ENCODE measurements at places on chromosomes 7 and 10.

DNA sequence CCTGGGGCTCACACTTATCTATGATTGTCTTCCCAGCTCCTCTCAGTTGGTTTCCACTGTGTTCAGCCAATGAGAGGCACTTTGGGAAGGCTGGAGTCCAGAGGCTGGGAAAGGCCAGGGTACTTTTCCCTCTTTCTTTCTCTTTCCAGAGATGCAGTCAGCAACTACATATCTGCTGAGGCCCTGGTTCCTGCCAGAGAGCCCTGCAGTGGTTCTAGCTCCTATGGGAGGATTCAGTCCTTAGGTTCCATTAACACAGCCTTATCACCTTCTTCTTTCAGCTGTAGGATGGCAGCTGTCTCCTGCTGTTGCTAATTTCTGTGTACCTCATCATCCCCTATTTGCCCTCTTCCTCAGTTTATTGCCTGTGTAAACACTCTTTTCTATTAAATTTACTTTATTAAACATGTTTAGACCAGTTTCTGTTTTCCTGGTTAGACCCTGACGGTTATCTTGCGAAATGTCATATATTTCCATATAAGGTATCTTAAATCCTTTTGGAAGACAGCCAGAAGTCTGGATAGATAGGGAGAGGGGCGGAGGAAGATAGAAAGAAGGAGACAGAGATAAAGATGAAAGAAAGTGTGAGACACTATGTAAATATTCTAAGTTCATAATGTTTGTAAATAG, 100.3 kb downstream of the HGF start:
- no peak for DNase-seq

DNA sequence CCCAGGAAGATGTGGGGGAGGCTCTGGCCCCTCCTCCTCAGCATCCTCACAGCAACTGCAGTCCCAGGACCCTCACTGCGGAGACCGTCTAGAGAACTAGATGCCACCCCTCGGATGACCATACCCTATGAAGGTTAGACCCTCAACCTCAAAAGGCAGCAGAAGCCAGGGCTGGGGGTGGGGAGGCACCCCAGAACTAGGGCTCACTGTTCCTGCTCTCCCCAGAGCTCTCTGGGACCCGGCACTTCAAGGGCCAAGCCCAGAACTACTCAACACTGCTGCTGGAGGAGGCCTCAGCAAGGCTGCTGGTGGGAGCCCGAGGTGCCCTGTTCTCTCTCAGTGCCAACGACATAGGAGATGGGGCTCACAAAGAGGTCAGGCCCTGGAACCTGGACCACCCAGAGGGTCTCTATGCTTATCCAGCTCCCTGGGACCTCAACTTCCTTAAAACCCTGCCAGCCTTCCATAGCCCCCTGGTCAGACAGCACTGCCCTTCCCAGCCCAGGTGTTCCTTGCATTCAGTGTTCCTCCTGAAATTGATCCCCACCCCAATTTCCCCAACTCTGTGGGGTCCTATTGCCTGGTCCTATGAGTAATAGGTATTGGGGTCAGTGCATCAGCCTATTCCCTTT, 3.7 kb downstream of the SEMA4G start:
- no peak for DNase-seq

DNA sequence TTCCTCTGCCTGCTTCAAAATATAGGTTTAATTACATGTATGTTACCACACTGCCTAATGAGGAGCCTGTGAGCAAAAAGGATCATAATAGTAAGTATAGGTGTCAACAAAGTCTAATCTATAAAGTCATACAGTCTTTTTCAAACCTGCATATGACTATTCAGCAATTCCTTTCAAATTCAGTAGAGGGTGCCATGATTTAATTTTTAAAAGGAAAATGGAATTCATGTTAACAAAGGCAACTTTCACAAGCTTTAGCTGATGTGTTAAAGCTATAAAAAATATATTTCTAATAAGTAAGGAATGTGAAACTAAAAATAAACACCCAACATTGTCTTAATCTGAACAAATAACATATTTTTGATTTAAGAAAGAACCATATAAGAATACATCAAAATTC, 52.1 kb downstream of the MPP7 start:
- peak; percentile 30 for DNase-seq

- DNase-seq: no peak
Measured at GRCh38 chr10:123458933-123459332, 207.2 kb upstream of the GPR26 start.

DNA sequence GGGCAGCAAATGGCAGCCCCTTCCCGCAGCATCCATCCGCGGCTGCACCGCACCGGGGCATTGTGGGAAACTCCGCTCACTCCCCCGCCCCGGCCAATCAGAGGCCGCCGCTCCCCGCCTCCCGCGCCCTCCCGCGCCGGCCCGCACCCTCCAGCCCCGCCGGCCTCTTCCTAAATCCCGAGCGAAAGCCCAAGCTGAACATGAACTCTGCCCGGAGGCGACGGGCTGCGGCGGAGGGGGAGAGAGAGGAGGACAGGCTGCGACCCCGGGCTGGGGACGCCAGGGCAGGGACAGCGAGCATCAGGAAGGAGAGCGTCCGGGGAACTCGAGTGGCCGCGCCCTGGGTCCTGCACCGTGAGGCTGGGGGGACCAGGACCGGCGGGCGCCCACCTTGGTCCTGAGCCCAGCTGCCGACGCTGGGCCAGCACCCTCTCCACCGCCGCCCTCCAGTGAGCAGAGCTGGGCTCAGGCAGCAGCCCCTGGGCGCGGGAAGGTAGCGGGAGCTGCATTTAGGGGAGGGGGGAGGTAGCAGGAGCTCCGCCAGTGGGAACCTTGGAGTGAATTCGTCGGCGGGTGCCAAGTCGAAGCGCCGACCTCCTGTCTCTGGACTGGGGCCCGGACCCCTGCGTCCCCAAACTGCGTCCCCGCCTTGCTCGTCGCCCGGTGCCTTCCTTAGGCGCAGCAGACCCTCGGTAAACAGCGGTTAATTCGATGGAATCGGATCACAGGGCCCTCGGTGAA, at the start of gene DGKI:
TSS of gene DGKI (minus strand) at position 148 of the 741 bp plus-strand sequence.
- no peak for DNase-seq

DNA sequence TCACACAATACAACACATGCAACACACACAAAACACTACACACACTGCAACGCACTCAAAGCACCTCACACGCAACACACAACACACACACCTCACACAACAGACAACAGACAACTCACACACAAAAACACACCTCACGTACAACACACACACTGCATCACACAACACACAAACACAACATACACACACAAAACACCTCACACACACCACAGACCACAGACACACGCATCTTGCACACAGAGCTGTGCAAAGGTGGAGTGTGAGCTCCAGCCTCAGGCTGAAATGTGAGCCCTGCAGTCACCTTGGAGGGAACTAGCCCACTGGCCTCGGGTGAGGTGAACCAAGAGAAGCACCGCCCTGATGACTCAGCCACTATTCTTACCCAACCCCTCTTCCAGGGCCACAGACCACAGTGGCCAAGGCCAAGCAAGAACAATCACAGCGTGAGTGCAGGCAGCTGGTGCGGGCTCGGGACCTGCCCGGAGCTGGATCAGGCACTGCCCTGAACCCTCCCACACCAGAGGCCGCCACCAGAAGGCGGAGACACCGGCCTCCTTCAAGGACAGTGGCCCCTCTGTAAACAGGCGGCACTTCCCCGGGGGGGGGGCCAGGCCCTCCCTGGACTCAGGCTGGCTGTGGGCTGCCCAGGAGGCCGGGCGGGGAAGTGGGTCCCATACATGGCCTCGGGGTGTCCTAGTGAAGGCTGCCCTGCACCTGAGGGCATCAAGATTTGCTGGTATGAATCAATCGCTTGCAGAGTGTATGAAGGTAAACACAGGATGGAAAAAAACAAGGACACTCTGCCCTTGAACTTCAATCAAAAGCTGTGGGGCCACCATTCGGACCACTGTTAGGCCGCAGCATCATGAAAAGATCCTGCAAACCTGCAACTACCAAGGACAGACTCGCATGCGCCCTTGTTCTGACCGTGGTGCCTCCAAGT, 106.7 kb downstream of the TNS3 start:
- peak; percentile 99 for DNase-seq

DNA sequence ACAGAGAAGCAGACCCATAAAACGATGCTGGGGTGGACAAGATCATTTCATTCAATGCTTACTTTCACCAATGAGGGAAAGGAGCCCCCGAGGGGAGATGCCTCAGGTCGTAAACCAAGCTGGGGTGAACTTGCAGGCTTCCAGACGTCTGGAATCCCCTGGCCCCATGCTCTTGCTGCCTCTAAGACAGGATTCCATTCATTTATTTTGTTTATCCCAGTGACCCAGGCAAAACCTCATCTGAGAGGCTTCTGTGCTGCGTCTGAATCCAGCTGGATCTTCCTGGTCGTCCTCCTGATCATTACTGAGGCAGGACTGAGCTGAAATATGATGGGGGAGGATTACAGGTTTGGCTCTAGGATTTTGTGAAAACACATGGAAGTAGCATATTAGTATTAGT, 182.9 kb downstream of the MYOF start:
- no peak for DNase-seq

DNA sequence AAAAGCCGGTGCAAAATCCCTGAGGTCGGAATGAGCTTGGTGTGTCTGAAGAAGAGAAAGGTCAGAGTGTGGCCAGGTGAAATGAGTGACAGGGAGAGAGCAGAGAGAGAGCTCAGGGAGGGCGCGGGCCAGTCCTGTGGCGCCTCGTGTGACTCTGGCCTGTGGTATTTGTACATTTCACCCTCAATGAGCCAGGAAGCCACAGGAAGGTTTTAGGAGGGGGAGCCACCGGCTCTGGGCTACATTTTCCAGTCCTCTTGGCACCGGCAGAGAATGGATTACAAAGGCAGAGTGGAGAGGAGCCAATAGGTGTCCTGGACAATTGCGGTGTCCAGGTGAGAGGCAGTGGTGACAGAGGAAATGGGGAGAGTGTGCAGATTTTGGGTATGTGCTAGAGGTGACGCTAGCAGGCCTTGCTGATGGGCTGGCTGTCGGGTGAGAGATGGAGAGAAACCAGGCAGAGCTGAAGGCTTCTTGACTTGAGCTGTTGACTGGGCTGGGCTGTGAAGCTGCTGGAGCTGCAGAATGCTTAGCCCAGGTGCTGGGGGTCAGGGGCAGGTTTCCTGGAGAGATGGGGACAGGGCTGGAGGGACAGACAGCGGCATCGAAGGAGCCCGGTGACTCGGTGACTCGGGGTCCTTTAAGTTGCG, 38.1 kb downstream of the COL13A1 start:
- peak; percentile 79 for DNase-seq

- no peak for DNase-seq
Measured at GRCh38 chr10:103679096-103679790, 176.1 kb downstream of the SH3PXD2A start.

DNA sequence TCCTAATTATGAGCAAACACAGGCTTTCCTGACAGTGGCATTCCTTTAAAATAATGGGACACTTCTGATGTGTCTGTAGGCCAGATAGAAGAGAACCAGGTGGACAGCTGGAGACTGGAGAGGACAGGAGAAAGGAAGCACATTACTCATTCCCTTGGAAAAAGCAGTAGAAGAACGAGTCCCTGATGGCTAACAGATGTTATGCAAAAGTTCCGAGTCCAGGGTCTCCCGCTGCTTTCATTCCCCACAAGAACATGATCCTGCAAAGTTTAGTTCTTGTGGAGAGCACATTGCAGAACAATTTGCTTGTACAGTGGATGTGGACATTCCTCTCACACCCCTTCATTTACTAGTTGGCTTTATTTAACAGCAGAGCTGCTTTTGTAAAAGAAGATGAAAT, 137.6 kb downstream of the GPAM start:
- DNase-seq: no peak

DNA sequence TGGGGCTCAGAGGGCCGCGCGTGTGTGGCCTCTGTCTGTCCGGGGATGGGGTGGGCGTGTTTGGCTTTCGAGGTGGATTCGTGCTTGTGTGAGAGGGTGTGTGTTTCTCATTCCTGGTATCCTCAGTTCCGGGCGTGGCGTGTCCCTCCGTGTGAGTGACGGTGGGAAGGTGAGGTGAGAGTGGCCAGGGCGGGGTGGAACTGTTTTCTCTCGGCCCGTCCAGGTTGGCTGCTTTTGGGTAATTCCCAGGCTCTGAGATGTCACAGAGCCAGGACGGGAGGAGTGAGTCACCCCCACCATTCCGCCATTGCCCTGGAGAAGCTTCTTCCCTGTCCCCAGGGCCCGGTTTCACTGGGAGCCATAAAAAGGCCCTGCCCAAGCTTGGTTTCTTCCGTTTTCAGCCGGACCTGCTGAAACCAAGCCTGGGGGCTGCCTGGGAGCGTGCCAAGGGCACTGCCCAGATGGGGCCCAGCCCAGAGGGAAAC, 21.3 kb upstream of the CLDN4 start:
- DNase-seq: no peak

GRCh38 chr10:124323111-124323725, 95.5 kb downstream of the OAT start:
- peak; percentile 66 for DNase-seq

DNA sequence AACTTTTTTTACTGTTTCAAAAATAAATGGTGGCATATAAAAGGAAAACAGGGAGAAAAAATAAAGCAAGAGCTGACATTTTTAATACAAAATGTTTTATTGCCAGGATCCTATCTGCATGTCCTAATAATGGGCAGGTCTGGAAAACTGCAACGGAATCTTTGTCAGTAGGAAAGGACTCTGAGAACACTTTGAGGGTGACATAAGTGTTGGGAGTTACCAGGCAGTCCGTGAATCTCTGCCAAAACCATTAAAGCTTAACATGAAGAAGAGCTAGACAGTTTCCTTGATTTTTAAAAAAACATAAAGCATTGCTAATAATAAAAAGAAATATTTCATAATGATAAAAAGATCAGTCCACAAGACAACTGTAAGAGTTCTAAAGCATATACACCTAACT, 80.7 kb downstream of the AGMO start:
- DNase-seq: no peak

DNA sequence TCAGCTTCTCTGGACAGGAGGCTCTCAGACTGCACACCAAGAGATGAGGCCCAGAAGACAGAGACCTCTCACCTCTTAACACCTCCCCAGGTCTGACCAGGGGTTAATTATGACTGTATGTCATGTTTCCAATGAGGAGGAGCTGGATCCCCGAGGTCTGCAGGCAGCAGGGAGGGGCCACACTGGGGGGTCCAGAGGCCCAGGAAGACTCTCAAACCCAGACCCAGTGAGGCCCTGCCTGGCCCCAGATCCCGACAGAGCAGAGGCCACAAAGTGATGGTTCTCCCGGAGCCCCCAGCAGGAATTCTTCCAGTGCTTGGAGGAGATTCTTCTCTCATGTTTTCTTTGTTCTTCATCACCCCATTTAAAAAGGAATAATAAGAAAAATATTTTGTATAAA, 28.8 kb downstream of the PTPRN2 start:
- no peak for DNase-seq

- DNase-seq: no peak
Measured at GRCh38 chr10:91200314-91201212, 19.9 kb upstream of the PCGF5 start.

All from mesenchymal stem cell (in vitro differentiated cells and primary cell).